ENCODE measurements at places on chromosomes 16 and 17.

DNA sequence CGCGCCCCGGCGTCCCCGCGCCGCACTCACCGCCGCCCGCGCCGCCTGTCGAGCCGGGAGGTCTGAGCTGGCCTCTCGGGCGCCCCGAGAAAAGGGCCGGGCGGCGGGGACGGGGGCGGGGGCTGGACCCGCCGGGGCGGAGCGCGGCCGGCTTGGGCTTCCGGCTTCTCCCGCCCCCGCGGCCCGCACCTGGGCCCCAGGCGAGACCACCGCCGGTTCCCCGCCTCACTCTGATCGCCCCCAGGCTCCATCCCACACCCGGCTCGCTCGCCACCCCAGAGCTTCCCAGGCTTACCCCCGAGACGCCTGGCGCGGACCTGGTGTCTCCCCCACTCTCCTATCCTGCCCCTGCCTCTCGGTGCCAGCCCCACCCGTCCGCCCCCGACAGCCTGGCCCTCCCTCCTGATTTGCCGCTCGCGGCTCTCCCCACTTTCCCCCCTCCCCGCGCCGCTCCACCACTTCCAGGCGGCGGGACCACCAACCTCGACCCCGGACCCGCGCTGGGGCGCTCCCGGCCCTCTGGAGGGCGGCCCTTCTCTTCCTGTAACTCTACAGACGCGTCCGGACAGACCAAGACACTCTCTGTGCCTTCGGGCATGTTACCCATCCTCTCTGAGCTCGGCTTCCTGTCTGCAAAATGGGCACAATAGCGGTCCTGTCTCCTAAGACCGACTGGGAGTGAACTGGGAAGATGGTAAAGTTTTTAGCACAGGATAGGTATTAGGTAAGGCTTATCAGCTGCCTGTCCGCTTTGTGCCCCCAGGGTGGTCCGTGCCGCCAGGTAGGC is at the start of gene LITAF:
Gene LITAF (minus strand): TSS at position 64 of the 787 bp plus-strand sequence. CDS start 30,189 bp downstream, outside the sequence.
- peak; percentile 54 for DNase-seq

DNA sequence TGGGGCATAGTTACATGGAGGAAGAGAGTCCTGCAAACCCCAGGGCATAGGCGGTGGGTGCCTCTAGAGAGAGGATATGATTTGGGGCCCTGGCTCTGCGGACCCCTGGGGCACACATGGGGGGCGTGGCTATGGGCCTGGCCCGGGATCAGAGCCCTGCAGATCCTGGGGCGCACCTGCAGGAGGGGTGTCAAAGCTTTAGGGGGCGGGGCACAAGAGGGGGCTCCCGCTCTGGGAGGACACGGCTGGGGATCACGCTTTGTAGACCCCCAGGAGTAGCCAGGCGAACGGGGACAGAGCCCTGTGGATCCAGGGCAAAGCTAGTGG is 497 bp downstream of the BCL7C start:
- no peak for DNase-seq

DNA sequence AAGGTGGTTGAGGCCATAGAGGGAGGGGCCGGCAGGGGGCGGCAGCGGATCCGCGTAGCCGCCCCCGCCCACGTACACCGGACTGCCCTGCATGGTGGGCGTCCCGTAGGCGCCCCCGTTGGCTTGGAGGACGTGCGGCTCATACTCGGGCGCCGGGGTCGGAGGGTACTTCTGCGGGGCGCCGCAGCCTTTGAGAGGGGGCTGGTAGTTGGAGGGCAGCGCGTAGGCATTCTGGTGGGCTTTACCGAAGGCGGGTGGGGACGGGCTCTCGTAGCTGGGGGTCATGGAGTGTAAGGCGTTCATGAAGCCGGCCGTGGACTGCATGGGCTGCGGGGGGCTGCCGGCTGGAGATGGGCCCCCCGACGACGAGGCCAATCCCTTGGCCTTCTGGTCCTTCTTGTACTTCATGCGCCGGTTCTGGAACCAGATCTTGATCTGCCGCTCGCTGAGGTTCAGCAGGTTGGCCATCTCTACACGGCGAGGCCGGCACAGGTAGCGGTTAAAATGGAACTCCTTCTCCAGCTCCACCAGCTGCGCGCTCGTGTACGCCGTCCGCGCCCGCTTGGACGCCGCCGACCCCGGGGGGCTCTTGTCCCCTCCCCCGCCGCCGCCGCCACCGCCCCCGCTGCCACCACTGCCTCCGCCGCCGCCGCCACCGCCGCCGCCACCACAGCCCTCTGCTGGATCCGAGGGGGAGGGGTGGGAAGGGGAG is 5.7 kb upstream of the HOXB2 start:
- DNase-seq: no peak

DNA sequence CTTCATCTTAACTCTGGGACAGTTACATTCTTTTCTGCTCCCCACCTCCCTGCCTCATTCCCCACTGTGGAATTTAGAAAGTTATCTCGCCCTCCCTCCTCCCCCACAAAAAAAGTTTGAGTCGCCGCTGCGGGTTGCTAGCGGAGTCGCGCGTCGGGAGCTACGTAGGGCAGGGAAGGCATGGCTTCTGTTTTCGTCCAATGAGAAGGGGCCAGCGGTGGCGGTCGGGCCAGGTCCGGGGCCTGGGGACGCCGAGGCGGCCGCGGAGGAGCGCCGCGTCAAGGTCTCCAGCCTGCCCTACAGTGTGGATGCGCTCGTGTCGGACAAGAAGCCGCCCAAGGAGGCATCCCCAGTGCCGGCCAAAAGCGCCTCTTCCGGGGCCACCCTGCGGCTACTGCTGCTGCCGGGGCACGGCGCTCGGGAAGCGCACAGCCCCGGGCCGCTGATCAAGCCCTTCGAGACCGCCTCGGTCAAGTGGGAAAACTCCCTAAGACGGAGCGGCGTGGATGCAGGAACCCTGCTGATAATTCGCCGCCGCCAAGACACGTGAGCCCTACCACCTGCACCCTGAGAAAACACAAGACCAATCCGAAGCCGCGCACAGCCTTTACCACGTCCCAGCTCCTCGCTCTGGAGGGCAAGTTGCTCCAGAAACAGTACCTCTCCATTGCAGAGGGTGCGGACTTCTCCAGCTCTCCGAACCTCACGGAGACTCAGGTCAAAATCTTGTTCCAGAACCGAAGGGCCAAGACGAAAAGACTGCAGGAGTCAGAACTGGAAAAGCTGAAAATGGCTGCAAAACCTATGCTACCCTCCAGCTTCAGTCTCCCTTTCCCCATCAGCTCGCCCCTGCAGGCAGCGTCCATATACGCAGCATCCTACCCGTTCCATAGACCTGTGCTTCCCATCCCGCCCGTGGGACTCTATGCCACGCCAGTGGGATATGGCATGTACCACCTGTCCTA is 8.9 kb downstream of the OR4D1 start:
- DNase-seq: peak; percentile 1

- DNase-seq: no peak
Measured at GRCh38 chr17:13822700-13823099, 221.0 kb upstream of the HS3ST3A1 start.

GRCh38 chr16:87697256-87697655 is 68.5 kb downstream of the KLHDC4 start:
- no peak for DNase-seq

DNA sequence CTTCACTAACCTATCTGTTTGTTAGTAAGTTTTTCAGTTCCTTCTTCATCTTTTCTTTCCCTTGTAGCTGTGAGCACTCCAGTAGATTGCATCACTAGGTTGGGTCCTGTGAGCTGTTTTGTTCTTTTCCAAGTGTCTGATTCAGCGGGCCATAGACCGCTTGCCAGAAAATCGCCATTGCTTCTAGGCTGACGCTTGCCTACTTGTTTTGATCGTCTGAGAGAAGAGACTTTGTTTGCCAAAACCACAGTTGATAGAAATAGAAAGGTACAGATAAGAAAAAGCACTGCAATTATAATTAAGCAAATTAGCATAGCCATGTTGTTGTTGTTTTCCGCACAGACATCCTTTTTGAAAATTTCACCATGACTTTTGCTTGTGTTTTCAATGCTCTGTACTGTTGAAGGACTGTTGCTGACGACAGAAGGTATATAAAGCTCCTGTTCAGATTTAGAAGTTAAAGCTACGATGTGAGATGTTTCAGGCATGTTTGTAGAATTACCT is 3.1 kb downstream of the EVI2A start:
- DNase-seq: no peak

GRCh38 chr17:66445229-66445628 is 142.8 kb downstream of the PRKCA start:
- DNase-seq: peak; percentile 77

- DNase-seq: peak; percentile 74
Measured at GRCh38 chr17:8163978-8164814, 1.4 kb upstream of the VAMP2 start.

DNA sequence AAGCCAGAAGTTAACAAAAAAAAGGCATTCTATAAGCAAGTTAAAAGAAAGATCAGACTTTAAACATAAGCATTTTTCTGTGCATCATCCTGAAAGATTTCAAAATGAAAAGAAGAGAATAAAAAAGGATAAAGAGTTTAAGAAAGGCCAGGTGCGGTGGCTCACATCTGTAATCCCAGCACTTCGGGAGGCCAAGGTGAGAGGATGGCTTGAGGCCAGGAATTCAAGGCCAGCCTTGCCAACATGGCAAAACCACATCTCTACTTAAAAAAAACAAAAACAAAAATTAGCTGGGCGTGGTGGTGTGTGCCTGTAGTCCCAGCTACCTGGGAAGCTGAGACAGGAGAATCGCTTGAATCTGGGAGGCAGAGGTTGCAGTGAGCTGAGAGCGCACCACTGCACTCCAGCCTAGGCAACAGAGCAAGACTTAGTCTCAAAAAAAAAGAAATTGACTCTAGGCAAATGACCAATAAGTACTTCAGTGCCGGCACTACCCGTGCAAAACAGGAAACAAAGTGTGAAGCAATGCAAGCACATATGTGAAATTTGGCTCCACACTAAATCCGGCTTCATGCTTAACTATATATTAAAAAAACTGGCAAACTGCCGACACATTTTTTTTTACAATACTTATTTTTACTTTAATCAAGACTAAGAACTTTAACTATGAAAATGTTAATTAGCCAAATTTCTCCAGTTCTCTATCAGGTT is 83.2 kb upstream of the C17orf78 start:
- peak; percentile 8 for DNase-seq

GRCh38 chr16:25546791-25547190 is 145.0 kb upstream of the HS3ST4 start:
- DNase-seq: no peak

GRCh38 chr17:42179911-42180410 is 981 bp downstream of the KCNH4 start:
- DNase-seq: peak; percentile 49

- peak; percentile 43 for DNase-seq
Measured at GRCh38 chr16:14462811-14463210, 167.2 kb downstream of the PARN start.

- peak; percentile 3 for DNase-seq
Measured at GRCh38 chr17:33493566-33493965, 200.5 kb upstream of the ASIC2 start.

DNA sequence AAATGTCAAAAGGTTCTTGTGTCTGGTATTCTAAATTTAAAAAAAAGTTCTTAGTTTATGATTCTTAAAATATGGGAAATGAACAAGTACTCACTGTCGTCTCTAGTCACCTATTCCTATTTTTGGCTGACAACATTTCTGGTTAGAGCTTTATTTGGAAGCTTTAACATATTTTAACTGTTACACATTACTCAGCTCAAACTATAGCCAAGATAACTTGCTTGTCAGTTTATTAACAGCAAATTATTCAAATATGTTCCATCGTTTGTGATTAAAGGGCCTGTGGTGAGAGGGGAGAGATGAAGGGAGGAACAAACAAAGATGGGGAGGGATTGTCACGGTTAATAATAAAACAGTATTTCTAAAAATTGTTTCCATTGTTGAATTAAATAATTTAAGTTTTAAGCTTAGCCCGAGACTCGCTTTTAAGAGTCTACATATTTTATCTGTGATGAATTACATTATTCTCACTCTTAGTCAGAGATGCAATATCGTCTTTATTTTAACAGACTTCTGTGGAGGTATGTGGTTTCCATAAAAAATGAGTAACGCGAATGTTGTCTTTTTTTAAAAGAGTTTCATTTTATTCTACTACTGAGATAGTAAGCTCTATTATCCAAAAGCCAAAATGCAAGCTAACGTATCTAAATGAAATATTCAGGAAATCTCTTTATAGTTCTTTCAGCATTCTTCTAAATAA is 321.9 kb upstream of the PMFBP1 start:
- DNase-seq: peak; percentile 85

DNA sequence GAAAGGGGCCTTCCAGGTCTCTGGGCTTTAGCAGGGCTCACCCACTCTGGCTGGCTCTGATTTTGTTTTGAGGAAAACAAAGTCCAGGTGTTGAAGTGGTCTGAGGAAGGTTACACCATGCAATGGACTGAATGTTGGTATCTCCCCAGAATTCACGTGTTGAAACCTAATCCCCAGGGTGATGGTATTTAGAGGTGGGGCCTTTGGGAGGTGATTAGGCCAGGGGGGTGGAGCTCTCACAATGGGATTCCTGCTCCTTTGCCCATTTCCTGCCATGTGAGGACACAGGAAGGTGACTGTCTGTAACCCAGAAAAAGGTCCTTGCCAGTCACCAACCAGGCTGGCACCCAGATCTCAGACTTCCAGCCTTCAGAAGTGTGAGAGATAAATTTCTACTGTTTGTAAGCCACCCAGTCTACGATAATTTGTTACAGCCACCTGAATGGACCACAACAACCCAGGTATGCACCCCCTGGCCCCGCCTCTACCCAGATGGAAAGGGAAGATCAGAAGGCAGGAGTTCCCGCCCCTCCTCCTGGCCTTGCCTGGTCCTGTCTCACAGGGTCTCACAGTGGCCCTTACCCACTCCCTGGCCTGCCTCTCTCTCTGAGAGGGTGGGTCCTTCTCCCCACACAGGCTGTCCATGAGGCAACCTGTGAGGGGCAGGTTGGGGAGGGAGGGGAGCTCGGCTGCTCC is 32.0 kb downstream of the LRRC75A start:
- DNase-seq: no peak

GRCh38 chr17:16936536-16937310 is 35.2 kb downstream of the TNFRSF13B start:
- no peak for DNase-seq
